Prostate gland (tissue), 2 donors: ENCODE measurements at places on chromosomes 16 and 17. TPM values are rescaled to one million over a fixed set of nuclear protein-coding genes. Genes with fewer than 3 reads are reported as not detected.

DNA sequence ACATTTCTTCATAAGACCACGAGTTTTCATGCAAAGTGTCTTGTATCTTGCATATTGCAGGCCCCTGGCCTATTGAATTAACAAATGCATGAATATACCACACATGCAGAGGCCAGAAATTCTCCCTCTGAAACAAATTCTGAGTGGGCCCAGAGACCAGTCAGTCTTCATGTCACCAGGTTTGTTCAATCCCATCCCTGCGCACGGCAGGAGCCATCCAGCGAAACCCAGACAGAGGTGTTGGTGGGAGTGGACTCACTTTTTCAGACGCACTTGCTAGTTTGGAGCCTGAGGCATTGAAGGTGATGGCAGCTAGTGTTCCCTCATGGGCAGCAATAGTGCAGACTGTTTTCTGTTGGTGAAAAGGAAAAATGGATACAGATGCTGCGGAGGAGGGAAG is 21.9 kb downstream of the WIPI1 start:
- no peak for DNase-seq

GRCh38 chr17:68389041-68389440 is 68.3 kb downstream of the WIPI1 start:
- DNase-seq: no peak

Gene ITGAD
- total RNA-seq: not detected

DNA sequence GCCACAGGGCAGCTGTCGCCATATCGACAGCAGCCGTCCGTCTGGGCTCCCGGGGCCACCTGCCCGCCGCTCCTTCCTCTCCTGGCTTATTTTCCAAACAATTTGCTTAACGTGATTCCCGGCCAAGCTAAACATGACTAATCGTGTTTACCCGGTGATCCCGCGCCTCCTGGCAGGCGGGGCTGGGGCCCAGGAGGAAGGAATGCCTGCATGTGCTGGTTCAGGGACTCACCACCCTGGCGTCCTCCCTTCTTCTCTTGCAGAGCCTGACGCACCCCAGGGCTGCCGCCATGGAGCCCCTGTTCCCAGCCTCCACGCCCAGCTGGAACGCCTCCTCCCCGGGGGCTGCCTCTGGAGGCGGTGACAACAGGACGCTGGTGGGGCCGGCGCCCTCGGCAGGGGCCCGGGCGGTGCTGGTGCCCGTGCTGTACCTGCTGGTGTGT is 6.1 kb downstream of the SSTR5 start:
- peak; percentile 91 for DNase-seq

DNA sequence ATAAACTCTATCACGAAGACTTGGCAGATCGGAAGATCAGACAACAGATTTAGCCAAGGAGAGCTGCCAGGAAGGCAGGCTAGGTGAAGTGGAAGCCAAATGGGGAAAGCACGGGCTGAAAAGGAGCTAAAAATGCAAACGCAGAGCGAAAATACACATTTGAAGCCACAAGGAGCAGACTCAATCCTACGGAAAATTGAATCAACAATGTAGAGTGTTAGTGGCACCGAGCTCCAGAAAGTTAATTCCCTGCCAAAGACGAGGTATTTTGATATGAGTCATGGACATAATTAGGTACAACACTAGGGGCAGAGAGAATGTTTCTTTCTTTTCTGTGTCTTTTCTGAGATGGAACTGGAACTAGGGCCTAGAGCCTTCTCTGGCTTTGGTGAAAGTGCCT is 20.7 kb downstream of the GSG1L start:
- no peak for DNase-seq

DNA sequence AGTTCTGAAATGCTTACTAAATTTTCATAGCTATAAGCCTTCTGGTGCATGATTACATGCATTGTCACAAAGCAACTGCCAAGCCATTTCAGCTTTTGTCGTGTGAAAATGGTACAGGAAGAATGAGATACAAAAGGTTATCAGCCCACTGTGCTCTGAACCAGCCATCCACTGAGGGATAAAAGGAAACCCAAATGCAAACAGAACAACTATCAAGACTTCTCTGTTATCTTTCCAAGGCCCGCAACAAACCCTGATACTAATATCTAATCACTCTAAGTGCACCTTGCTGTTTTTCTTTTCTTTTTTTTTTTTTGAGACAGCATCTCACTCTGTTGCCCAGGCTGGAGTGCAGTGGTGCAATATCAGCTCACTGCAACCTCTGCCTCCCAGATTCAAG is 109.0 kb downstream of the FTO start:
- no peak for DNase-seq

DNA sequence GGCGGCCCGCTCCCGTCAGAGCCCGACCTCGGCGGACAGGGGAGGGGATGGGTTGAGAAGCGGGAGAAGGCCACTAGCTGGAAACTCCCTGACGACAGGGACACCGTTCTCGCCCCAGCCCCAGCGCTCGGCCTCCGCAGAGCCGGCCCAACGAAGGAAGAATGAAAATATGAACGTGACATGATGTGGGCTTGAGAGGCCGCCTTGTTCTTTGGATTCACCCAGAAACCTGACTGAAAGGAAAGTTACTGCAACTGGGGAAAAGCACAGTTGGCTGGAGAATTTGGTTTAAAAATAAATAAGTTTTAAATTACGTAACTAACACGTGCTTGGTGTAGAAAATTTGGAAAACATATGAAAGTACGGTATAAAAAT is 21.1 kb downstream of the NPTX1 start:
- no peak for DNase-seq

GRCh38 chr17:43814714-43815113 is 18.2 kb downstream of the MPP3 start:
- DNase-seq: no peak

DNA sequence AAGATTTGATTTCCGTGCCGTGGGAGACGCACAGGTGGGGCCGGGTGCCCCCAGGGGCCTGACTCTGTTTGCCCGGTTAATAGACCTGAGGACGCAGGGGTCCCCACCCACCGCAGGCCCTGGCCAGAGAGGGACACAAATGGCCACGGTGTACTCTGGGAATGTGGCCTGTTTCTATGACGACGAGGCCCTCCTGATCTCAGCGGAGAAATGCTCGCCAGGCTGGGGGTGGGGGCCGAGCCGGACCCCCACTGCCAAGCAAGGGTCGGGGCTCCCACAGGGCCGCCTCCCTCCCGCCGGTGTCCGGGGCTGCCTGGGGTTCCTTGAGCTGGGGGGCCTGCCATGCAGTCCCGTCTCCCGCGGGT is 24.5 kb upstream of the C1QTNF8 start:
- DNase-seq: no peak

DNA sequence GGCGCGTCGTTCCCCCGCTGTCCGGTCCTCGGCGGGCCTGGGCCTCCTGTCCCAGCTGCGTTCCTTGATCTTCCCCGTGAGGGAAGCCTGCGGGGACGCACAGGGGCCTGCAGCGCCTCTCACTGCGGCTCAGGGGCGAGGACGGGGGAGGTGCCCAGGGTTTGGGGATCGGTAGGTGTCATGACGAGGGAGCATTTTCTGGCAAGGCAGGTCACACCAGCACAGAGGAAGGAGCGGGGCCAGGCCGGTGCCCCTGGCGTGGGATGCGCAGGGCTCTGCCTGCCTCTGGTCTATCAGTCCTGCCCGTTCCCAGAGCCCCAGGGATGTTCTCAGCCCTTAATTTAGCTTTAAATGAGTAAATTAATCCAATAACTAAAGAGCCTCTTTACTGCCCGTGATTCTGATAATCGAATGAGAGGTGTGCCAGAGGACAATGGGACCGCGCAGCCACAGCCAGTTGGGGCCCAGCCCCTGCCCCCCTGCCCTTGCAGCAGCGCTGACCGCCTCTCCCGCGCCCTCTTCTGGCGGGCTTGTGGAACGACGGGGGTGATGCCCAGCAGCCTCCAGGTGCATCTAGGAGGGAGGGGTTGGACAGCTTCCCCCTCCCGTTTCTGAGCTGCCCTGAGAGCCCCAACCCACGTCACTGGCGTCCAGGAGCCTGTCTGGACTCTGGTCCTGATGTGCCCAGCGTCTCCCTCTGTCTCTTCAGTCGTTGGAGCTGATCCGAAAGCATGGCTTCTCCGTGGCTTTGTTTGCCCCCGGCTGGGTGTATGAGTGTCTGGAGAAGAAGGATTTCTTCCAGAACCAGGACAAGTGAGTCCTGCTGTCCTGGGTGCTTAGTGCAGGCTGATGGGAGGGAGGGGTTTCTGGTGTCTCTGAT is 7.9 kb downstream of the ENGASE start:
- no peak for DNase-seq
